ENCODE measurements at places on chromosomes 7 and 10.

DNA sequence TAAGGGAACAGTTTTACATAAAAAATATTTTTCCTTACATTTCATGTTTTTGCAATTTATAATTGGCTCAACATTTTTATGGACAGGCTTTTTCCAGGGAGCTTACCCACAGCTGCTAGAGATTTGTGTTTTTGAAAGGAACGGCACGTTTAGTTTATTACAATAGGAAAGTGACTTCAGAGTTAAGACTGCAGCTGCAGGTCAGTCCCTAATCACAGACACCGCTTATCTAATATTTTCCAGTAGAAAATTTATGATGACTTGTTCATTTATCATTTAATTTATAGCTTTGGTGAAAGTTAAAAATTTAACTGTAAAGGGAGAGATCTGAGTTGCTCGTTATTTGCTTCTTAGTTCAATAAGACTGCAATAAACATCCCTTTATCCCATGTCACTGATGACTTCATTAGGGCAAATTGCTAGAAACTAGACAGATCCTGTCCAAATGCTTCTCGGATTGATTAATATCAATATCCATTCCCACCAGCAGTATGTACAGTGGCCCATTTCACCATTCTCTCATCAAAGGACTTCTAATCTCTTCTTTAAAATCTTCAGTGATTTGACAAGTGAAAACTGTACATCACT, 97.0 kb upstream of the ODAD2 start:
- DNase-seq = no peak

- no peak for DNase-seq
Measured at GRCh38 chr10:127526161-127526560, 22.9 kb upstream of the NPS start.

DNA sequence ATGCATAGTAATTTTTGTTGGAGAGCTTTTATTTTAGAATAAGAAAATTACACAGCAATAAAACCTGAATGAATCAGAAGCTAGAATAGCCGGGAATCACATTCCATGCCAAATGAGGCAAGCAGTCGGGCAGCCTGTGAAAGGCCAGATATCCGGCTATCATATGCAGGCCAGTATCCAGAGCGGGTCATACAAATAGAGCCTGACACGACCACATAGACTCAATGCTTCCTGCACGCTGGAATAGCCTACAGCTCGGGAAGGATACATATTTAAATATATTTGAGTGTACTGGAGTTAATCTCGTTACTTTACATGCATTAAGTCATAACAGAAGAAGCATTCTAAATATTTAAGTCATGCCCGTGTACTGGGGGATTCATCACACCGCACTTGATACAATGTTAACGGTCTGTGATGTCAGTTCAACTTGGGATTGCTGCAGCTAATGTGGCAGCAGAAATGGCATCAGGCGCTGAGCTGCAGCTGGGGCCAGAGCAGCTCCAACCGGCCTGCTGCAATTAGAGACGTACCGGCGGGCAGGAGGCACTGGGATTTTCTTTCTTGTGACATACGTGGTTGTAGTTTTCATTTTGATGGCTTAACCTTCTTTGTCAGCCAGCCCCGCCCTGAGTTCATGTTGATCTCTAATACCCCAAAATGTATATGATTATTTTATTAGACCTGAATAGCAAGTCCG, 112.0 kb downstream of the EBF3 start:
- DNase-seq = no peak

GRCh38 chr10:89952325-89952724, 250.9 kb downstream of the KIF20B start:
- DNase-seq = no peak

- DNase-seq = no peak
Measured at GRCh38 chr7:979886-980571, 3.0 kb upstream of the CYP2W1 start.

GRCh38 chr7:2659556-2660358, 28.0 kb downstream of the TTYH3 start:
- DNase-seq = peak; percentile 88

- DNase-seq = no peak
Measured at GRCh38 chr10:83945982-83946718, 193.2 kb upstream of the GHITM start.

GRCh38 chr7:22435720-22436119, 64.3 kb downstream of the STEAP1B start:
- DNase-seq = no peak

GRCh38 chr10:55200020-55200419, 399.0 kb upstream of the PCDH15 start:
- no peak for DNase-seq

GRCh38 chr7:134737566-134738345, 41.7 kb upstream of the CALD1 start:
- no peak for DNase-seq

DNA sequence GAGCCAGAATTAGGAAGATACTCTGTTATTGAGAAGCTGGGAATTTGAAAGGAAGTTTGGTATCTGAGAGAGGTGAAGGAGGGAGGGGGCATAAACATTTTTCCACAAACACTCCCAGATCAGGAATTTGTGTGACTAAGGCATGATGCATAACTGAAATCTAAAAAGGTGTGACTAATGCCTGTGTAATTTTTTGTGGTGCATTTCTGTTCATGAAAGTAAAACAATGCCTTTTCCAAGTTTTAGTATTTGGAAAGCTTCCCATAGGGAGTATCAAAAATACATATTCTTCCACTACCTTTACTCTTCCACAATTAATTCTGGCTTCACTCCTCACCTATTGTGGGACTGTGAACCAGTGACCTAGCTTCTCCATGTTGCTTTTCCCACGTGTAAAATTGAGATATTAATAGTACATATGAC, 56.4 kb upstream of the CAV2 start:
- no peak for DNase-seq

DNA sequence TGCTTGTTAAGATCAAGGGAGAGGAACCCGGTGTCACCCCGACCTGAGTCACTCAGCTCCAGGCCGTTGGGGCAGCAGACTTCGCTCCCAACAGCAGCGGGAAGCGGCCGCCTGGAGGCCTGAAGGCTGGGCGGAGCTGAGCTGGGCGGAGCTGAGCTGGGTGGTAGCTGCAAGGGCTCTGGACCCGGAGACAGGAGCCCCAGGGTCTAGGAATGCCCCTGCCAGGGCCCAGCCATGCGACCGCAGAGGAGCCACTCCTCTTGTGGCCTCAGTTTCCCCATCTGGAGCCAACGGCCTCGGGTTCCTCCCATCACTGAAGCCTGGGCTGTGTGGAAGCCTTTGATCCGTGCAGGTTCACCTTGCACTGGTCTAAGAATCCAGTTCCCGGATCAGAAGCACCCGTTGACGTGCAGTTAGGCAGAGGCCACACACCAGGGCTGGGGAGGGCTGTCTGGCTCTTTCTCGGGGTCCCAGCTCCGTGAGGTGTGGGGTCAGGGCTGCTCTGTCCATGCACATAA, 21.9 kb upstream of the DPYSL4 start:
- peak; percentile 8 for DNase-seq
